ENCODE measurements at places on chromosomes 3 and 15. TPM values are rescaled to one million over a fixed set of nuclear protein-coding genes. Genes with fewer than 3 reads are reported as not detected.

DNA sequence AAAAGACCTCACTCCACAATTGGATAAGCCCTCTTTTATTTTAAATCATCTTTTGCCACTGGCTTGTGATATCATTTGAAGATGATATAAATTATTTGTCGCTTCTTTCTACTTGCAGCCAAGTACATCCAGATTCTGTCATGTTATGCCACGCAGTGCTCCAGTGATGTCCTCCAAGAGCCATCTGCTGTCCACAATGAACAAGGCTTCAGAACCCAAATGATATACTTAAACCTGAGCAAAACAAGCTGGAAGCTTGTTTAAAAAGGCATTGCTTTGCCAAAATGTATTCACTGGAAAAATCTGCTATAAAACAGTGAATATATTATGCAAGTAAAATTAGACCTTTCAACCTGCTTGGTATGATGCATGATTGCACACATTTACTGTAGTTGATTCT is 58.8 kb upstream of the ARL6 start:
- no peaks in the 10 kb centered on the region for H3K36me3 ChIP-seq
- no peaks in the 10 kb centered on the region for H3K4me1 ChIP-seq
- DNase-seq, result no peak

GRCh38 chr3:41898631-41899030 is 63.3 kb downstream of the ULK4 start:
- DNase-seq, result no peak
- H3K27me3 ChIP-seq, result no peaks in the 10 kb centered on the region

Gene MED12L
- 0.51 TPM for total RNA-seq

DNA sequence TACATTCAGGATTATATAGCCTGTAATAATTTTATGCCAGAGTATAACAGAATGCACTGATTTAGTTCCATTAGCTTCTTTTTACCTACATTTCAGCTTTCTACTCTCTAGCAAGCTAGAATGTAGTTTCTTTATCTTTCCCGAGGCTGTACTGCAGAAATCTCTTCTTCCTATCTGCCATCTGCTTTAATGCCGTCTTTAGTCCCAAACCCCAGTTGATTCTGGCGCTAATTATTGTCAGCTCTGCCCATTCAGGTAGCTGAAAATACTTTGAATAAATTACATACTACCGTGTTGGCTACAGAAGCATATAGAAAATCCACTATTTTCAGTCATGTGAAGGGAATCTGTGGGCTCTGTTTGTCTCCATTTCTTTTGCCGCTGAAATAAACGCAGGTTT is 706.7 kb downstream of the NTRK3 start:
- H3K4me1 ChIP-seq, result no peaks in the 10 kb centered on the region
- H3K27me3 ChIP-seq, result no peaks in the 10 kb centered on the region
- H3K4me3 ChIP-seq, result no peak overlapping the region
- DNase-seq, result no peak
- H3K36me3 ChIP-seq, result no peaks in the 10 kb centered on the region

- no peaks in the 10 kb centered on the region for H3K27me3 ChIP-seq
- no peaks in the 10 kb centered on the region for H3K4me1 ChIP-seq
- H3K36me3 ChIP-seq, result no peaks in the 10 kb centered on the region
- no peak overlapping the region for H3K27ac ChIP-seq
- no peak for DNase-seq
These were observed 283.1 kb downstream of the NEK10 start for GRCh38 chr3:27085829-27086730.

Gene SEMA3F
- total RNA-seq, result 33.1 TPM

DNA sequence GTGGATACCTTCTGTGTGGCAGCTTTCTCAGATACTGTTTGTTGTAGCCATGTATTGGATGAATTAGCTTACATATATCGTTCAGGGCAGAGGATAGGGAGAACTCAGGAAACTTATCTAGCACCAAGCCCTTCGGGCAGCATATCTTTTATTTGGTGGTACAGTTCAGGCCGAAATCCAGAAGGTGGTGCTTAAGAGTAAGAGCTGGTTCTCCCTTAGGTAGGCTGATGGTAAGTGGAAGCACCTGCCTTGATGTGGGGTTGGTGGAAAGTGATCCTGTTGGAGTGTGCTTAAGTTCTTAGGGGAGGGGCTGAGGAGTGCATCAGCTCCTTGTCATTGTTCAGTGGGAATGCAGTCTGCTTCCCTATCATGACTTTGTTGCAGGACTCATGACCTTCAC is 187.5 kb downstream of the DOCK3 start:
- H3K36me3 ChIP-seq, result no peaks in the 10 kb centered on the region
- no peaks in the 10 kb centered on the region for H3K4me1 ChIP-seq
- H3K4me3 ChIP-seq, result no peak overlapping the region

- H3K4me1 ChIP-seq, result no peaks in the 10 kb centered on the region
- H3K27ac ChIP-seq, result no peak overlapping the region
- H3K4me3 ChIP-seq, result no peak overlapping the region
- H3K36me3 ChIP-seq, result no peaks in the 10 kb centered on the region
- no peak for DNase-seq
These were observed 282.9 kb downstream of the AGBL1 start for GRCh38 chr15:86362555-86362954.

GRCh38 chr3:140243575-140243974 is 308.6 kb downstream of the CLSTN2 start:
- no peaks in the 10 kb centered on the region for H3K27me3 ChIP-seq
- H3K4me3 ChIP-seq, result no peak overlapping the region
- no peak for DNase-seq
- no peaks in the 10 kb centered on the region for H3K36me3 ChIP-seq
- no peaks in the 10 kb centered on the region for H3K4me1 ChIP-seq
- H3K27ac ChIP-seq, result no peak overlapping the region
